Amygdala (tissue), 56 donors: ENCODE measurements at places on chromosomes 12 and 14.

GRCh38 chr12:22598141-22598762 lies 26.7 kb upstream of the ETNK1 start:
- DNase-seq, result no peak

GRCh38 chr14:64235652-64236640 lies 58.2 kb downstream of the ESR2 start:
- no peak for DNase-seq

- no peak for DNase-seq
Measured at GRCh38 chr12:21542403-21542802, 16.3 kb downstream of the SPX start.

DNA sequence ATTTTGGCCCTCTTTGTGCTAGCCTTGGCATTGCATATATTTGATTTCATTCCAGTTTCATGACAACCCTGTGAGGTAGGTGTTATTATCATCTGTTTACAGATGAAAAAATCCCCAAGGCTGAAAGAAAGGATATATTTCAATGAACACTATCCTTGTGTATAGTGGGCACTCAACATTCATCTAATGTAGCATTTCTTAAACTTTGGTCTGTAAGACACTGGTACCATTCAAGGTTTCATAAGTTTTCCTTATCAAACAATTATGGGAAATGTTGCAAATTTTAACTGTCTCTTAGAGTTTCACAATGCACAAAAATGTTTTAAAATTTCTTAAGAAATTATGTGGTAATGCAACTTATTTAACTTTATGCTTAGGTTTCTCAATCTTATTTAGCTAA lies 44.3 kb downstream of the ATP23 start:
- no peak for DNase-seq

GRCh38 chr14:94771906-94772490 lies 2.1 kb upstream of the GSC start:
- no peak for DNase-seq

- no peak for DNase-seq
Measured at GRCh38 chr14:22802860-22803686, 12.2 kb downstream of the SLC7A7 start.

DNA sequence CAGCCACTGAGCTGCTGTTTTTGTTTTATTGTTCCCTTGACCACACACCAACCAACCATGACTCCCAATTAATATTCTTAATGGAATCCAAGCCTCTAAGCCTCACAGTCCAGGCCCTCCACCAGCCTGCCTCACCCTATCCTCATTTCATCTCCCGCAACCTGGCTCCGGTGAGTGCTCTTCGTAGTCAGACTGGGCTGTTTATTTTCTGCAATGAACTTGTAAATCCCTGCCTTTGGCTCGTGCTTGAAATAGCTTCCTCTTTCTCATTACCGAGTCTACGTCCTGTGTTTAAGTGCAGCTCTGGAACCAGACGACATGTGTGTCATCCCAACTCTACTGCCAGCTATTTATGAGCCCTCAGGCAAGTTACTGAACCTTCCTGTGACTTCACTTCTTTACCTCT lies 12.4 kb upstream of the ETFBKMT start:
- no peak for DNase-seq

DNA sequence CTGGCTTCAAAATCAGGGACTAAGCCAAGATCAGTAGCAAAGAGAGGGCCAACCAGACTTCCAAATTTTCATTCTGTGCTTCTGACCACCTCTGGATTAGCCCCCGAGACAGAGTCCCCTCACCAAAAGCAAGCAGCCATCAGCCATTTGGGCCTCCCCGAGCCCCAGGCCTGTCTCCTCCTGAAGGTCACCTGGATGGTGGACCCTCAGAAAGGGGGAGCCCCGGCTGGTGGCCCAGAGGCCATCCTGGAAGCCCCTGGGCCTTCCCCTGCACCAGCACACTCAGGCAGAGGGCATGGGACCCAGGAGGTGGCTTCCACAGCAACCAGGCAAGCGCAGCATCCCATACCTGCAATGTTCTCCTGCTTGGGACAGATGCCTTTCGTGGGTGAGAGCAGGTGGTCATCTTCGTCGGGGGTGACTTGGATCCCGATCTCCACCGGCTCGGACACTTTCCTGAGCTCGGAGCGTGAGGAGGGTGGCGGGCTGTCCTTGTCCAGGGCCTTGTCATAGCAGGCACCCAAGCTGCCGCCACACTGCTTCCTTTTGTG lies 14.8 kb downstream of the BCL11B start:
- DNase-seq, result no peak

DNA sequence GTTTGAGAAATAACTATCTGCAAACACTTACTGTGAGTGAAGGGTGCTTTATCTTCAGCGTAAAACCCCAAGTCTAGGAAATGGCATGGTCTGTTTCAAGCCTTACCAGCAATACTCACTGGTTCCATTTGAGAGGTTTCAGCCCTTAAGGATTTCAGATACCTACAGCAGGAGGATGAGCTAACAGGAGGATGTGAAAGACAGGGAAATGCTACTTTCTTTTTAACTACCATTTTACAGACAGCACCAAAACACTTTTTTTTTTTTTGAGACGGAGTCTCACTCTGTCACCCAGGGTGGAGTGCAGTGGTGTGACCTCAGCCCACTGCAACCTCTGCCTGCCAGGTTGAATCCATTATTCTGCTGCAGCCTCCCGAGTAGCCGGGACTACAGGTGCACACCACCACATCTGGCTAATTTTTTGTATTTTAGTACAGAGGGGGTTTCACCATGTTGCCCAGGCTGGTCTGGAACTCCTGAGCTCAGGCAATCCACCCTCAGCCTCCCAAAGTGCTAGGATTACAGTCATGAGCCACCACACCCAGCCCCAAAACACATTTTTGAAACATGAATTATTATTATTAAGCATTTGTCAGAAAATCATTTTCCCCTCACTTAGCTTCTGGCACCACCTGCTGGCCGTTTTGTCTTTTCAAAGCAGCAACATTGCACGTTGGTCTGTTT lies 4.6 kb downstream of the MTRFR start:
- DNase-seq, result no peak
